ENCODE measurements at places on chromosomes 1 and 21.

DNA sequence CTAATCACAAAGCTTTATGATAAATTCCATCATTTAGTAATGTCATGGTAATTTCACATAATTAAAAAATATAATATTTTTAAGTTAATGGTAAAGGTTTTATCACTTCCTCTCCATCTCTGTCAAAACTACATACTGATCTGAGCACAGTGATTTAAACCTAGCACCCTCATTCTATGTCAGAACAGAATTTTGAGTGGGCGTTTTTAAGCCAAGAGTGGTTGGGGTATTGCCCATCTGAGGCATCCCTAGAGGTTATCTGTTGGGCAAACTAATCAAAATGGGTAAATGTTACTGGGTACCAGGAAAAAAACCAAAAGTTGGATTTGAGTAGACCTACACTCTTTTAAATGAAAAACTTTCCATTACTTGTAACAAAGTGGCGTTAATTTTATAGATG lies 100.7 kb upstream of the GFI1 start:
- no peak for DNase-seq

DNA sequence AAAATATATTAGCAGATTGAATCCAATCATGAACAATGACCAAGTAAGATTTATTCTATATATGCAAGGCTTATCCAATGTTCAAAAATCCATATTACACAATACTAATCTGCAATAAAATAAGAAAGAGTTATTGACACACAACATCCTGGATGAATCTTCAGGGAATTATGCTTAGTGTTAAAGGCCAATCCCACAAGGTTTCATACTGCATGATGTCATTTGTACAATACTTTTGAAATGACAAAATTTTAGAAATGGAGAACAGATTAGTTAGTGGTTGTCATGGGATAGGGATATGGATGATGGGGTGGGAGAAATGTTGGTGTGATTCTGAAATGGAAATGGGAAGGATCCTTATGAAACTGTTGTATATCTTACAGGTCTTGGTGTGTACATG lies 425.7 kb downstream of the SIPA1L2 start:
- no peak for DNase-seq

DNA sequence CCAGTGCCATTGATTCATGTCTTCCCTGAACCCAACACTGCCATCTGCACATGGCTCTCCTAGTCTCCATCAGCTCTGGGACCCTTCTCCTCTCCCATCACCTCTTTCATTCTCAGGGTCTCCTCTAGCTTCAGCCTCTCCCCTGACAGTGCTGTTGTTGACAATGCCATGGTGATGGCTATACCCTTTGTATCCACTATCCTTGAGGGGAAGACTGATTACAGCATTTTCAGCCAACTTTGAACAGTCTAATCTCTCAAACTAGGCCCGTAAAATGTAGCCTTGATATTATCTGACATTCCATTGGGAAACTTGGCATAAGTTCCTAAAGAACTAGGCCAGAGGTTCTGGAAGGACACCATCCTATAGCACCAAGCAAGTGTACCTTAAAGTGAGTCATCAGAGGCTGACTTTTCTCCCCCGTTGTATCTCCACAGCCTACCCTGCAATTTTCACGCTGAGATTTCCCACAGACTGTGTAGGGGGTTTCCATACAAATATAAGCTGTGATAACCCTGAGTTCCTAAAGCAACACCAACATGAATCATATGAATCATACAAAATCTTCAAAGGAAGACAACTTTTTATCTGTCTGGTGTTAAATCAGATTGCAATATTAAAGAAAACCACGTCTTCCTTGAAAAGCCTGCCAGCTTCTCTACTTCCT lies 5.8 kb downstream of the HAO2 start:
- DNase-seq = peak; percentile 42

GRCh38 chr21:28936036-28936435 lies 56.6 kb downstream of the LTN1 start:
- DNase-seq = no peak

- DNase-seq = no peak
Measured at GRCh38 chr1:112981426-112981825, 25.4 kb upstream of the SLC16A1 start.

DNA sequence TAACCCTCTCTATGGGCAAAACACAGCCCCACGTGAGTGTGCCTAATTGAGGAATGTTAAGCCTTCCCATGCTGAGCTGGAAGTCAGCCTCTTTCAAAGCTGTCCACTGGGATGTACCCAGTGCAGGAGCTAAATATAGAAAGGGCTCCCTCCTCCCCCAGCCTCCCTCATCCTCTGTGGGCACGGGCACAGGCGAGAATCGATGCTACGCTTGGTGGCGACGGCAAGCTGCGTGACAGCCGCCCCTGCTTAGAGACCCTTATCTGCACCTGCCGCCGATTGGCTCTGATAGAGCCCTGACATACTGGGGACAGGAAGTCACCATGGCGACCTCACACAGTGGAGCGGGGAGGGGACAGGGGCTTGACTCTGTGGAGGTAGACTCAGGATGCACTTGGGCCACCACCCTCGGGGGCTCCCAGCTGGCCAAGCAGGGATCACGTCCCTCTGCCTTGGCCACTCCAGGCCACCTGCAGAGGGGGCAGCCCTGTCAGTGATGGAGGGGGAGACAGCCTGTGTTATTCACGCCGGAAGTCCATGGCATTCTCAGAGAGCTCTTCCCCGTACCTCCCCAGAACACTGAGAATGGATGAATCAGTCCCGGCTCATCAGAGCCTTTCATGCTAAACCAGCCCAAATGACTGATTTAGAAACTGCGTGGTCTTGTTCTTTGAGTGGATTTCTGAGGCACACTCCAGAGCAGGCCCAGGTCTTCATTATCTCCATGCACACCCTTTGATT lies 84.8 kb downstream of the KCND3 start:
- no peak for DNase-seq
